ENCODE measurements at places on chromosomes 2 and 18.

- DNase-seq = no peak
Observed at GRCh38 chr18:45166341-45166835, 448.9 kb upstream of the SLC14A2 start.

- no peak for DNase-seq
Observed at GRCh38 chr2:85792783-85793441, 39.1 kb downstream of the ATOH8 start.

- no peak for DNase-seq
Observed at GRCh38 chr18:71727909-71728308, 816.2 kb downstream of the CBLN2 start.

DNA sequence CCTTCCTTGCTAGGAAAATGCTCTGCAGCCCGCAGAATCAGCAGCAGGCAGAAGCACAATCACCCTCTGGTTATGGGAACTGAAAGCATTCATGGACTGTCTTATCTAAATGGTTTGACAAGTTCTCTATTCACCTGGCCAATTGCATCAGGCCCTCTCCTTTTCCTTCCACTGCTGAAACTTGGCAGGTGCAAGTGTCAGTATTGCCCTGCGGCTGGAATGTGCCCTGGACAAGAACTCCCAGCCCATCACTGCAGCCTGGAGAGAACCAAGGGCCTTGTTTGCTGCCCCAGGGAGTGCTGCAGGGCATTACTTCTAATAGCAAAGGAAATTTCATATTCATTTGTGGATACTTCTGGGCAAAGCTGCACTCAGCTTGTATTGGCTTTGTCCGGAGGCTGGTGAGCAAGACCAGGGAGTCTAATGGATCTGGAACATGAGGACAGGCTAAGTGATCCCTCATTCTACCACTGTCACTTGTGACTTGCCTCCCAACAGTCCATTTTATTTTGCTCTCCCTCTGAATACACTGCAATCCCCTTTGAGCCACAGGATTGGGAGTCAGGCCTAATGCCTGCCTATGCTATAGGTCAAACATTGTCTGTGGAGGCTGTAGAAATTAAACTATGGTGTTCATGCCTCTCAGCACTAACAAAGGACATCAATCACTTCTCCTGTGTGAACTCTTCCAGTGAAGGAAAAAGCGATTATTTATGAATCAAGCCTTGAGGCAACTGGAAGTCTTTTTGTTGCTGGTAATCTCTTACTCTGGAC is 116.9 kb downstream of the LYPD6B start:
- DNase-seq = no peak

DNA sequence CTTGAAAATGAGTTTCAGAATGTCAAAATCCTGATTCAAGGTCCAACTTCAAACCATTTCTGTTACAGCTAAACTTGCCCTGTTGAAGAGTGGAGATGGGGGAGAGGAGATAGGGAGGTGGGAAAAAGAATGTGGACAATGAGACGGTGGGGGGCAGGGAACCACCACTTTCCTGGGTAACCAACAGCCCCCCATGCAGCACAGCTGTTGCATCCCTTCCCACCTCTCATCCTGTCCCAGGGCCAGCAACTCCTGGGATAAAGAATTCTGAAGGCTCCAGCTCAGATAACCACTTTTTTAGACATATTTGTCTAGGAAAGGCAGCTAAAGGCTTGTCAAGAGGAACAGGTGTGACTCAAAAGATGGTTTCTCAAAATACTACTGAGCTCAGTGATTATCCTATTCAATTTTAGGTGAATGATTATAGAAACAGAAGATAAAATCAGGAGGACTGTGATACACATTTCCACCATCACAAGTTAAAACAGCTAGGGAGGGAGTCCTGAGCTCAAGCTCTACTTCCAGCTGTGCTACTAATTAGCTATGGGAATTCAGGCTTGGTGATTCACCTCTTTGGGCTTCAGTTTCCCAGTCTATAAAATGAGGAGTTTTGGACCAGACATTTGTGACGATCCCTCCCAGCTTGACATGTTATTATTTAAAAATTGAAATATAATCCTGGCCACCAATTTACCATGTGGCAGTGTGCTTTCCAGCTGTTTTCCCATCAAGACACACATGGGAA is 36.3 kb downstream of the HDHD2 start:
- DNase-seq = no peak

DNA sequence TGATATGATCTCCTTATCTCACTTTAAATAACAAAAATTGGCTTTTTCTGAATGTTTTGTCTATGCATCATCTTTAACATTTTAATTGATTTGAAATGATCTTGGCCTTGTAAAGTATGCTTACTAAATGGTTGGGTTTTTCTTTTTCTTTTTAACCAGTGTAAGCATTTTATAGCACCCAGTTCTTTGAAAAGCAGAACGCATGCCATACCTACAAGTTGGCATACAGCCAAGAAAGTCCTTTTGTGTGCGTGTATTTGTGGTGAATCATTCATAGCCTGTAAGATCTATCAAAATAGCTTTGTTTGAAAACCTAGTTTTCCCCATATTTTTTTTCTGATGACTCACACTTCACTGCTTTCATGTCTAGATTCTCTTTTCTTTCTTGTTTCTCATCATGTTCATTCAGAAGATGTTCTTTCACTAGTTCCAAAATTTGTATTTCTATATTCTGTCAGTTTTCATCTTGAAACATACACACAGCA is 4.1 kb upstream of the VRK2 start:
- peak; percentile 55 for DNase-seq

DNA sequence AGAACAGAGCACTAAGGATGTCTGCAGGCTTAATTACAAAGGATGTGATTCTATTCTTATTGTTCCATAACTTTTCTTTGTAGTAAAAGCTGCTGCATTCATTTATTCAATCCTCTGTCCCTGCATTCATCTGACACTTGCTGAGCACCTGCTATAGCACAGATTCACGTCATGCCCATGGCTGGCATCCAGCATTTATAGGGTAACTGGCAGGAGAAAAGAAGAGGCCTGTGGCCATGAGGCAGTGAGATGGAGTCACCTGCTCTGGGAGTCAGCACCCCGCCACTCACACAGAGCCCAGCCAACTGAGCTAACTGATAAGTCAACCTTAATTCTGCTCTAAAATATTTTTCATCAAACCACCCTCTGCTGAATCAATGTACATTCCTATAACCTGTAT is 18.3 kb upstream of the CDC42EP3 start:
- DNase-seq = no peak

GRCh38 chr18:58132595-58133261 is 88.7 kb downstream of the NEDD4L start:
- no peak for DNase-seq

DNA sequence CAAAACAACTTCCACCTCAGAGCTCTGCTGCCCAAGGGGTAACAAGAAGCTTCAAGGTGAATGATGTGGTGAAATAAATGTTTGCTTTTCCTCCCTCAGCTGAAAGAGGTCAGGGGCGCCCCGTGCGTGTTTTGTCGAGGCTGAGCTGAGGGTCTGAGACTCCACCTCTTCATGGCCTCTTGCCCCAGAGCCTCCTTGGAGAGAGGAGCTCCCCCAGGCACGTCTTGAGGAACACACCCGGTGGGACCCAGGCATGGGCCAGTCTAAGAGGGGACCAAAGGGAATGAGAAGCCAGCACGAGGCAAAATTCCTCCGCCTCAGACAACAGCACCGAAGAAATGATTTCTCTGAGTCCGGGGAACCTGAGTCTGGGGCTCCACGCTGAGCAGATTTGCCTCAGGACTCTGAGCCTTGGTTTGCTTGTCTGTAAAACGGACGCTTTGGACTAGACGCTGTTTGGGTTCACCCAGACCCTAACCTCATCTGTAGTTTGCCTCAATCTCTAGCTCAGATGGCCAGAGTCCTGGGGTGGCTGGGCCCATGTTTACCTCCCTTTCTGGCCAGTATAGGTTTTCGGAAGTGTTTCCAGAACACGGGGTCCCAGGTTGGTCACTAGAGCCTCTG is 56.4 kb upstream of the ODC1 start:
- DNase-seq = no peak

DNA sequence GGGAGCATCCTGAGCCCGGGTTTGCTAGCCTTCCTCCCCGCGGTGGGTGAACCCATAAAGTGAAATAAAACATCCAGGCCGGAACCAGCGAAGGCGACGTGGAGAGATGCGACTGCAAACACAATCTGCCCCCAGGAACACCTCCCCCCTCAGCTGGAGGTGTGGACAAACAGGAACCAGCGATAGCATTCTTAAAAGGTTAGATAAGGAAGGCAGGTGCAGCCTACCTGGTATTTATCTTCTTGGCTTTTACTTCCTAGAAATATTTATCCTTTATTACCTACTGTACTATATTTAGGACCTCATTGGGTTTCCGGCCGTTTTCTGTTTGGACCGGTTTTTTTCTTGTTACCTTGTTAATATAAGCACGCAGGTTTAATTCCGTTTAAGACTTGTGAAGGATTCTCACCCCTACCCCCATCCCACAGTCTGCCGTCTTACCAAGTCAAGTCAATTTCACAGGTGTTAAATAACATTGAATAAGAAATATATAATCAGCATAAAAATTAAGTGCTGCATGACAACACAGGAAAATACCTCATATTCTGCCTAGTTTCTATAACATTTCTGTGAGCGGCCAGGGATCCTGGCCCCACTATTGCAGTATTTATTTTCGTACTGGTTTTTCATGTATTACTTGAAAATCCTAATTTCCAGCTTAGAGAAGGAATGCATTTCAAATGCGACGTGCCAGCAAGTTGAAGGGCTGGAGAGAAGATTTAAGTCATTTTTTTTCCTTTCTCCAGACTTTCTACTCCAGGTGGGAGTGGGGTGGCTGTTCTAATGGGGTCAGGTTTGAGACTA is 224.0 kb upstream of the ID2 start:
- peak; percentile 51 for DNase-seq

- DNase-seq = no peak
Observed at GRCh38 chr2:235217846-235218245, 266.0 kb downstream of the SH3BP4 start.

DNA sequence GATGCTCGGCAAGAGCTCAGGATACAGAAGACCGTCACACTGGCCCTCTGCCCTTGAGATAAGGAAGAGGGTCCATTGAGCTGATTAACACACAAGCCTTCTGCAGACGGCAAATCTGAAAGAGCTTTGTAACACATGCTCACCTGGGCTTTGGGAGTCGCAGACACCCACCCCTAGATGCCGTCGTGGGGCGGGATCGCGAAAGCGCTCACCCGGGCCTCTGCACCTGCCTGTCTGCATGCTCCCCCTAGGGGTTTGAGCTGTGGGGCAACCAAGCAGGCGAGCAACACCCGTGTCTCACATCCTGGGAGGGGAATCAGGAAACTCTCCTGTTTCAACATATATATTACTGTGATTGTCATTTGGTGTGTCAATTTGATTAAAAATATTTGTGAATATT is 99.8 kb upstream of the KCNH7 start:
- DNase-seq = no peak

- no peak for DNase-seq
Observed at GRCh38 chr2:138760676-138761075, 19.5 kb downstream of the NXPH2 start.

- no peak for DNase-seq
Observed at GRCh38 chr18:78268226-78268988, 711.2 kb upstream of the SALL3 start.

DNA sequence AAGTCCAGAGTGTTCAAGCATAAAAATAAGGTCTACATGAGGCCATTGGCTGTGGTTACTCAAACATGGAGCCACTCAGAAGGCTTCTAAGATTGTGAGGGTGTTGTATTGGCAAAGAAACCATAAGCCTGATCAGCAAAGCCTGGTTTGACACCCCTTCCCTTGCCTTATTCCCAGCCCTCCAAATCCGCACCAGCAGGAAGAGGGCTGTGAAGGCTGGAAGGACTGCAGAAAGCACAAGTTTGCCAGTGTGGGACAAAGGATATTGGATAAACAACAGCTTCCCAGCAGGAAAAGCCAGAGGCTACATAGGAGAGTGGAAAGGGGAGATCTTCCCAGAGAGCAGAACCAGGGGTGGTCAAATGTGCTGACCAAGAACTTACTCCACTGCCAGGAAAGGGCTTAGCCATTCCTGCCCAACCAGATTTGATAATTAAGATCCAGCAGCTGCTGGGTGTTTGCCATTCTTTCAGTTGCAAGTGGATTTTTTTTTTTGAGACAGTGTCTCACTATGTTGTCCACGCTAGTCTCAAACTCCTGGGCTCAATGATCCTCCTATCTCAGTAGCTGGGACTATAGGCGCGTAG is 1.5 kb upstream of the PRKAG3 start:
- DNase-seq = no peak

DNA sequence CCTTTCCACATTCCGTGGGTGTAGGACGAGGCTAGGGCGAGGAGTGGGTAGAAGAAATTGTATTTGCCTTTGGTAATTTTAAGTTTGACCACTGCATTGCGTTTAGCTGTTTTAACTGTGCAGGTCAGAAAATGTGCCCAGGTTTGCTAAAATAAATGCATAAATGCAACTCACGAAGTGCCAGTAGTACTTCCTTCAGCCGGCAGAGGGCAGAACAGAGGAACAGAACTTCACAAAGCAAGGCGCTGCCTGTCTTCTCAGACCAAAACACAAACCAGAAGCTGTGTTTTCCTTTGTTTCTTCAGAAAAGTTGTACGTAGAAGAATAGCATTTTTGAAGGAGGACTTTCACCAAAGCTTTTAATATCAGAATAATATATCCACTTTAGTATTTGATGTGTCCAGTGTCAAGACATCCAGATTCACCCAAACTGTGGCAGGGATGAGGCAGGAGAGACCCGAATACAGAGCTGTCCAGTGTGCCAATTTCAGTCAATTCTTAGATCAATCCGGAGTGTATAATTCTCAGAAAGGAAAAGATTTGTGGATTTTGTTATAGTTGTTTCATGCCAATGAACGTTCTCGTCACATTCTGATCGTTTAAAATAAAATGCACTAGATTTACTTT is 348.6 kb downstream of the DLGAP1 start:
- peak; percentile 38 for DNase-seq

GRCh38 chr2:11154016-11154922 is 998 bp upstream of the SLC66A3 start:
- DNase-seq = no peak

DNA sequence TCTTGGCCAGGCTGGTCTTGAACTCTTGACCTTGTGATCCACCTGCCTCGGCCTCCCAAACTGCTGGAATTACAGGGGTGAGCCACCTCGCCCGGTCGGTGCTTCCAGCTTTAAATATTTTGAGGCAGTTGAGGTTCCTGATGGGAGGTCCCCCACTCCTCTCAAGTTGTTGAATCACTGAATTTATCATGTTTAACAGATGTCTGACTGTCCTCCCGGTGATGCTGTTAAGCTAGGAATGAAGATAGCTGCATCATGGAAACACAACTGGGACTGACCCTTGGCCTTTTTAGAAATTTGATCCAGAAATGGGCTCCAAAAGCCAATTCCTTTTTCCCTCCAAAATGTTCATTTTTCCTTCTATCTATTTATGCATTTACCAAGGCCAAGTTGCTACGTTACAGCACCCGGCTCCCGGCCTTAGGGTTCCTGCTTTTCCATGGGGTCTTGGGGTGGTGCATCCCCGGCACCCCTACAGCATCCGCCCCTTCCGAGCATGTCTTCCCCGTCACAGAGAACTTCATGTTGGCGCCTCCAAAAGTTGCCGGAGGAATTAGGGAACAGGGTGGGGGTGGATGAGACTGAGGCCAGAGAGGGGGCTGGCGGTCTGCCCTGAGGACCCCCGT is 43.9 kb downstream of the PAX8 start:
- no peak for DNase-seq

- no peak for DNase-seq
Observed at GRCh38 chr18:67135981-67136380, 380.5 kb downstream of the DSEL start.
